ENCODE measurements at places on chromosomes 11 and 22. TPM values are rescaled to one million over a fixed set of nuclear protein-coding genes. Genes with fewer than 3 reads are reported as not detected.
A peak's percentile ranks its signal among the peaks of the same experiment; 100 is the strongest.

Gene GRIK4
- total RNA-seq: not detected

GRCh38 chr11:64298966-64299846 is 952 bp upstream of the CATSPERZ start:
- peaks cover 34% of the 10 kb centered on the region for H3K4me1 ChIP-seq
- no peak for DNase-seq
- no peak overlapping the region for H3K27ac ChIP-seq
- H3K36me3 ChIP-seq: no peaks in the 10 kb centered on the region

GRCh38 chr11:124740277-124740882 is 638 bp downstream of the NRGN start:
- DNase-seq: peak; percentile 61
- no peaks in the 10 kb centered on the region for H3K36me3 ChIP-seq
- H3K27me3 ChIP-seq: peaks cover 5% of the 10 kb centered on the region
- H3K27ac ChIP-seq: no peak overlapping the region
- H3K4me3 ChIP-seq: peak overlapping the region; percentile 60

Gene ABTB2
- 0.39 TPM for total RNA-seq

Gene IGSF9B
- 38.6 TPM for total RNA-seq
